Astrocyte of the spinal cord (primary cell): ENCODE measurements at places on chromosomes 5 and 9.
A peak's percentile ranks its signal among the peaks of the same experiment; 100 is the strongest.

- DNase-seq = no peak
Observed at GRCh38 chr5:73776405-73776804, 150.4 kb downstream of the ARHGEF28 start.

DNA sequence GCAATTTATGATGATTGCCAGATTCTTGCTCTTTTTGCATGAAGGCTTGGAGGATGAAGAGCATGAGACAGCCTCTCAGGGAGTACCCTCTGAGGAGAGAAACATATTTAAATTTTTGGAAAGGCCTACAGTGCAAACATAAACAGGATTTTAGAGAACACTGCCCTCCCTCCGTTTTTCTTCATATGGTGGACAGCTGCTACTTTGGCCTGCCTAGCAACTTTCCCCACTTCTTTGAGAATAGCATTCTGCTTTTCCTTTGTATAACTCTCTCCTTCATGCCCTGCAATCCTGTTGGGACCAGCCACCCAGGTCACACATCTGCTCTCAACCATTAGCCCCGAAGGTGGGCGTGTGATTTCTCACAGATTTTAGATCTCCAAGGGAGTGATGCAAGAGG, 20.5 kb upstream of the TXN start:
- DNase-seq = no peak

DNA sequence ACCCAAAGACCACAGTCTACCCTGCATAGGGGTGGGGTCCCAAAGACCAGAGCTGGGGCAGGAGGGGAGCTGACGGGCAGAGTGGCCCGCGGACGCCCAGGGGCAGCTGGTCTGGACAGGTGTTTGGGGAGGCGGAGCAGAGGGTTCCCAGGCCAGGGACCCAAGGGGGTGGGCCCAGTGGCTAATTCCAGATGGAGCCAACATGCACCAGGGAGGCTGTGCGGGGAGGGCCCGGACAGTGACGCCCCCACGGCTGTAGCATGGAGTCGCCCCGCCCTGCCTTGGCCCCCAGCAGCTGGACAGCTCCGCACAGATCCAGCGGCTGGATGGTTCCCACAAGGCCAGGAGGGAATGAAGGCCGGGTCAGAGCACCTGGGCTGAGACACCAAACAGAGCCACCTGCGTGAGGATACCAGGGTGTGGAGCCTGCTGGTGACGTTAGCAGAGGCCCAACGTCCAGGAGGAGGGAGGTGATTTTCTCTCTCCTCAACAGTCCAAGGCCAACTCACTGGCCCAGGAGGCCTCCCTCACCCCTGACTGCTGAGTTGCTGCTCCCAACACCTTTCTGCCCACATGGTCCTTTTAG, 55.3 kb upstream of the EGFL7 start:
- DNase-seq = no peak

GRCh38 chr5:40406741-40407211, 272.9 kb upstream of the PTGER4 start:
- DNase-seq = no peak

GRCh38 chr5:179878222-179879002, 19.8 kb upstream of the MRNIP start:
- DNase-seq = no peak

GRCh38 chr9:134661791-134662142, 20.2 kb downstream of the COL5A1 start:
- no peak for DNase-seq

- no peak for DNase-seq
Observed at GRCh38 chr5:59054963-59055528, 472.2 kb downstream of the RAB3C start.

DNA sequence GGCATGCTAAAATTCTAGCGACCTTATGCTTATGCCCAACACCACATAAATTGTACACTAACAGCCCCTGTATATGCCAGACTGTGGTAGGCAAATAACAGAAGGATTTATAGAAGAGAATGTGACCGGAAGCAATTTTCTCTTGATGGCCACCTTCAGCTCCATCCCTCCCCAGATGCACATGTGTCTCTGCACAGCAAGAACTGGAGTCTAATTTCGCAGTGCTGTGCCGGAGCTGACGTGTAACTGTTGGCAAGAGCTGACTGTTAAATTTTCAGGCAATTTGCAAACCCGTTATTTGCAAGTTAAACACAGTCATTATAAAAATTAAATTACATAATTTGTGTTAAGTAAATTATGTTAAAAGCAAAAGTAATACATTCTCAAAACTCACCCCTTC, 48.4 kb downstream of the PCA3 start:
- no peak for DNase-seq

- DNase-seq = no peak
Observed at GRCh38 chr5:167802755-167803431, 488.6 kb upstream of the WWC1 start.

GRCh38 chr5:113036321-113036720, 59.7 kb downstream of the DCP2 start:
- DNase-seq = no peak

- peak; percentile 72 for DNase-seq
Observed at GRCh38 chr5:54883374-54884194, 101.8 kb downstream of the ESM1 start.

DNA sequence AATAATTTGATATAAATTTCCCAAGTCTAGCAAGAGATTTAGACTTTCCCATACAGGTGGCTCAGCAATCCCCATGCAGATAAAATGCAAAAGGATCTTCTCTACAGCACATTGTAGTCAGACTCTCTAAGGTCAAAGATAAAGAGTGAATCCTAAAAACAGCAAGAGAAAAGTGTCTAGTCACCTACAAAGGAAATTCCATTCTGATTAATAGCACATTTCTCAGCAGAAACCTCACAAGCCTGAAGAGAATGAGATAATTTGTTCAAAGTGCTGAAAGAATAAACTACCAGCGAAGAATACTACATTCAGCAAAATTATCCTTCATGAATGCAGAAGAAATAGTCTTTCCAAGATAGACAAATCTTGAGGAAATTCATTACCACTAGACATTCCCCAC, 493.3 kb downstream of the PRELID2 start:
- DNase-seq = no peak

- no peak for DNase-seq
Observed at GRCh38 chr9:27817747-27818146, 244.5 kb upstream of the C9orf72 start.

DNA sequence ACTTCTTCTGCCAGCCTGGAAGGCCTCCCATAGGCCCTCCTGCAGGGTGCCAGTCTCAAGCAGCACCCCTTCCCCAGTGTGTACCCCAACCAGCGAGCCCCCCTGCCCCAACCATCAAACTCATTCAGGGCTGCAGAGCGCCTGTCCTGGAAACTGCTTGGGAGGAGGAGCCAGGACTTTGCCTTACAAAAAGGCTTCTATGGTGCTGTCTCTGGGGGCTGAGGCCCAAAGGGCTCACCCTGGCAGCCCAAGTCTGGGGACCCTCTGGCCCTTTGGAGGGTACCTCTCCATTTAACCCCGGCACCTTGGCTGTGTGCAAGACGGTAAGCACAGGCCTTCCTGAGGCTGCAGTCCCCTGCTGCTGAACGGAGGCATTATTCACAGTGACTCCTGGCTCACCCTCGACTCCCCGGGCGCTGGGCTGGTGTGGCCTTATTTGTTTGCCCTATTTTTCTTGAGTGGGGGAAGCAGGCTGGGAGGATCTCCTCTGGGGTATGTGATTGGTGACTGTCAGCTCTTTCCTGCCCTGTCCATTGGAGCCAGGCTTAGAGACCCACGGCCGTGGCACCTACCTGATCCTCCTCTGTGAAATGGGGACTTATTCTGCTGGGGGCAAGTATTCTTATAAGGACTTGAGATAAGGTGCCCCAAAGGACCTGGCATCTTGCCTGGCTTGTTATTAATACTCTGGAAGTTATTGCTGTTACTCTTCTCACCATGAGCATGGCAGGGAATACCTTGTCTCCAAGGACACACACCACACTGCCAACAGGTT, 5.8 kb downstream of the LMX1B start:
- no peak for DNase-seq

DNA sequence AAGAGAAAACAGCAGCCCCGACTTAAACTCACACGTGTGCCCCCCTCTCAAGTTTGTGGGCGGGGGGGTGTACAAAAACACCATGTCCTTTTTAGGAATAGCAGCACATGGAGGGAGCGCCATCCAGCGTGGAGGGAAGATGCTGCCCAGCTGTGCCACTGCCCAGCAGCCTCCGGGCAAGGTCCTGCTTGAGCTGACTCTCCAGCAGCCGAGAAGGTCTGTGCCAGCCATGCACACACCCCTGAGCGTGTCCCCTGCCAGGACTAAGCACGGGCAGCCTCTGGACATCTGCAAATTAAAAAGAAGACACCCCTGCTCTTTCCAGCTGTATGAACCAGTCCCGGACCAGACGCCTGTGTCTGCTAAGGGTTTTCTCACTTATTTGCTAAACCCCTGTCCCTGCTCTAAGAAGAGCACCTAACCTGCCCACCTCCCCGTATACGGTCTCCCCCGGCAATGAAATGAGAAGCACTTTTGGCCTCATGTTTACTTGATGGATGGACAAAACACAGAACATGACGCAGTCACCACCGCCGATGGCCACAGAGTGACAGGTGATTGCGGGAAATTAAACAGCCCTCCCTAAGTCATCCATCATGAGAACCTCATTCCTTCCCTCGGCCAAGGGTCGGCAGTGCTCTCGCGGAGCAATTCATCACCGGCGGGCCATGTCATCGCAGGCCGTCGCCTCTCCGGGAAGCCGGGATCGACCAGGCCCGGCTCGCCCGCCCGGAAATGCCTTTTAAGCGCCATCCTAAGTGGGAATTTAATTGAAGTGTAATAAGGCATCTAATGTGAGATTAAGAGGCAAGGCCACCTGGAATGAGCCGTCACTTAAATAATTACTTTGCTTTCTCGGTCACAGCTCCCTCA, 96.9 kb downstream of the OLFM1 start:
- no peak for DNase-seq

GRCh38 chr5:90601468-90601867, 42.9 kb downstream of the ADGRV1 start:
- no peak for DNase-seq

DNA sequence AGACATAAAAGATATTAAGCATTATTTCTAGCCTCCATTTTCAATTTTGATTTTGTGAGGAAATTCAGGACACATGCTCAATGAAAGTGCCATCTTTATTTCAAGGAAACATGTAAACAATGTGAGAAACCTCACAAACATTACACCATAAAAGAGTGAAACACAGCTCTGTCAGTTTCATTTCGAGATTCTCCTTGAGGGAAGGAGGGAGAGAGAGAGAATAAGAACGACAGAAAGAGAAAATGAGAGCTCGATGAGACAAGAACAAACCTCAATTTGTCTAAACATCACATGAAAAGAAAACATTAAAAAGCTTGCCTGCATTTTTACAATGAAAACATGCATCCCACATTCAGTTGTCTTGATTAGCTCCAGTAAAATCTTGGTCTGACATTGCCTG, 553.5 kb upstream of the MEF2C start:
- no peak for DNase-seq

DNA sequence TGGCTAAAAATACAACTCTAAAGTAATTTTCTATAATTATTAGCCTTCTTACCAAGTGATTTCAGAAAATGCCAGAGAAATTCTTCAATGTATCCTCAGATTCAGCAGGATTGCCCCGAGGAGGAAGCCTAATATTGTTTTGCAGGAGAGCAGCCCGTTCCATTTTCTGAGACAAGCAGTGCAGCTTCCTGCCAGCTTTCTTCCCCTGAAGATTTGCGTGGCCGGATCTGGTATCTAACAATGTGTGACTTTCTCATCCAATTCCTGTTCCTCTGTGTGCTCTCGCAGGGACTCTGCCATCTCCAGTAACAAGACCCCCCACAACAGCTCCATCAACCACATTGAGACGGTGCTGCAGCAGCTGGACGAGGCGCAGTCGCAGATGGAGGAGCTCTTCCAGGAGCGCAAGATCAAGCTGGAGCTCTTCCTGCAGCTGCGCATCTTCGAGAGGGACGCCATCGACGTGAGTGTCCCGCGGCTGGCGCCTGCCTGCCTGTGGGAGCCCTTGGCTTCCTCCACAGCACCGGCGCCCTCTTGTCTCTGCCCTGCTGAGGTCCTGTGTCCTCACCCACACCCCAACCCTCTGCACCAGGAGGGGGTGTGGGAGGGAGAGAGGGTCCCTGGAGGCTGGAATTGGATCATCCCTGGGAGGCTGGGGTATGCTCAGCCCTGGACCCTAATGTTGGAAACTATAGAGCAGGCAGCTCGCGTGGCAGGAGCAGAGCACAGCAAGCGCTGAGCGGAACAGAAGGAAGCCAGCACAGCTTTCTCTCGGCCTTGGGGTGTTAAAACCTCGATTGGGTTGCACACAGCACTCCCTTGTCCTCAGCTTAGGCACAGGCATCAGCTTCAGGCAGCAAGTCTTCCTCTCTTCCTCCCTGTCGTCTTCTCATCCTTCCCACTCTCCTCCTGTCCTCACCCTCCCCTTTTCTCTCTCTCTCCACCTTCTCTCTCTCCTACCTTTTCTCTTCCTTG, 216.2 kb downstream of the TRIO start:
- no peak for DNase-seq

- no peak for DNase-seq
Observed at GRCh38 chr5:168843277-168844015, 264.3 kb upstream of the PANK3 start.

- DNase-seq = peak; percentile 22
Observed at GRCh38 chr5:139561655-139562451, 714 bp downstream of the UBE2D2 start.

DNA sequence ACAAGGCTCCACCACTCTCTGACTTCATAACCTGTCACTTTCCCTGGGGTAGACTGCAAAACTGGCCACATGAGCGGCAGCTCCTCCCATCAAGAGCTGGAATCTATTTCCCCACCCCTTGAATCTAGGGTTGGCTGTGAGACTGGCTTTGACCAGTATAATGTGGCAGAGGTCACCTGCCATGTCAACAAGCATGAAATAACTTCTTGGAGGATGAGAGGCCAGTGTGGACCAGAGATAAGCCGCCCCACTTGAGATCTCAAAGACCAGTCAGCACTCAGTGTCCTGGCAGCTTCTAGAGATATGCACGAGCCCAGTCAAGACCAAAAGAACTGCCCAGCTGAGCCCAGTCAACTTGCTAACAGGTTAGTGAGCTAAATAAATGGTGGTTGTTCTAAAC, 59.0 kb downstream of the MARCHF11 start:
- DNase-seq = no peak

GRCh38 chr9:36208521-36209253, 18.0 kb downstream of the CLTA start:
- no peak for DNase-seq

GRCh38 chr5:138212828-138213160, 329 bp downstream of the CDC23 start:
- DNase-seq = peak; percentile 5
